ENCODE measurements at places on chromosomes 6 and 20.

- DNase-seq = no peak
Observed at GRCh38 chr6:166771701-166772100, 144.7 kb upstream of the RPS6KA2 start.

GRCh38 chr6:18179770-18180356 lies 24.6 kb downstream of the KDM1B start:
- no peak for DNase-seq

DNA sequence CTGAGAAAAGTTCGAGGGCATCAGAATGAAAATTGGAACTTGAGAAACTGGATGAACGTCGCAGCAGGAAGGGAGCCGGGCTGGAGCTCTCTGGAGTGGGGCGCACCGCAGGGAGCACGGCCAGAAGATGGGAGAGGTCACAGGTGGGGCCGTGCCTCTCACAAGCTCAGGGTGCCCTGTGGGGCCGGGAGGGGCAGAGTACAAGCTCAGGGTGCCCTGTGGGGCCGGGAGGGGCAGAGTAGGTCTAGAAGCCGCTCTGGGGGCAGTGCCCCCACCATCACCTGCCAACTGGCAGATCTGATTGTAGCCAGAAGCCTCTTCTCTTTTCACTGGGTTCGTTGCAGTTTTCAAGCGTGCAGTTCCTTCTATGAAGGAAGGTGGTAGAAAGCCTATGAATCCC lies 61.1 kb upstream of the SNX9 start:
- no peak for DNase-seq

GRCh38 chr6:111759331-111759835 lies 113.9 kb downstream of the FYN start:
- DNase-seq = no peak

GRCh38 chr20:4066551-4066950 lies 51.2 kb upstream of the RNF24 start:
- DNase-seq = no peak

DNA sequence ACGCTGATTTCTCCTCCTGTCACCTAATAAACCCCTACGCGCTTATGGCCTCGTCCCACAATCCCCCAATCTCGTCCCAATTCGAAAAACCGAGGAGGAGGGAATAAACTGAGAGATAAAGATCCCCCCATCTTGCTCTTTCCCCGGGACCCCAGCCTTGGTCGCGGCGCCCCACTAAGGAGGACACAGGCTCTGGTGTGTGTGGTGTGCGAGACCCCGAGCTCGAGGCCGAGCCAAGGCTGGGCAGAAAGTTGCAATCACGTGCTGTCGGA lies 1.3 kb upstream of the NR2E1 start:
- no peak for DNase-seq

- DNase-seq = no peak
Observed at GRCh38 chr6:43297644-43298564, at the start of gene SLC22A7. Gene SLC22A7 (plus strand): TSS chr6:43298260. CDS start chr6:43298359, 99 bp downstream.
